ENCODE measurements at places on chromosomes 6 and 20. TPM values are rescaled to one million over a fixed set of nuclear protein-coding genes. Genes with fewer than 3 reads are reported as not detected.

The SRMS gene
- not detected for total RNA-seq

The LST1 gene
- not detected for total RNA-seq

The SPO11 gene
- not detected for total RNA-seq

The ZNF165 gene
- 0.45 TPM for total RNA-seq

All from fibroblast of the aortic adventitia (primary cell).